Diencephalon (tissue), 1 donor: ENCODE measurements at places on chromosomes 11 and 22. TPM values are rescaled to one million over a fixed set of nuclear protein-coding genes. Genes with fewer than 3 reads are reported as not detected.

GPHA2 gene
- not detected for total RNA-seq

DEUP1 gene
- 1.8 TPM for total RNA-seq

TTC36 gene
- 0.92 TPM for total RNA-seq

CRYAB gene
- 8.5 TPM for total RNA-seq

IFITM1 gene
- total RNA-seq: 11.5 TPM

RGL4 gene
- not detected for total RNA-seq

TENM4 gene
- 71.5 TPM for total RNA-seq

GRAP2 gene
- total RNA-seq: 0.46 TPM

BIRC3 gene
- total RNA-seq: 4.4 TPM

MS4A12 gene
- not detected for total RNA-seq

GAB4 gene
- total RNA-seq: not detected

VPREB1 gene
- total RNA-seq: not detected

OR2D2 gene
- total RNA-seq: 1.4 TPM

ARHGEF17 gene
- 38.3 TPM for total RNA-seq

C22orf15 gene
- total RNA-seq: 2.1 TPM

SLN gene
- not detected for total RNA-seq

OR4A15 gene
- not detected for total RNA-seq

P4HA3 gene
- 0.46 TPM for total RNA-seq

PHF5A gene
- 35.1 TPM for total RNA-seq

NLRP14 gene
- 0.92 TPM for total RNA-seq

PATE4 gene
- total RNA-seq: not detected

KREMEN1 gene
- 7.2 TPM for total RNA-seq

IL18 gene
- 1.8 TPM for total RNA-seq
